NCI-H526 treated with DMSO at 0.1 percent for 48 hours (cell line): ENCODE measurements at places on chromosomes 1 and 21.
A peak's percentile ranks its signal among the peaks of the same experiment; 100 is the strongest.

- DNase-seq = no peak
Measured at GRCh38 chr21:26845759-26846035, 488 bp upstream of the ADAMTS1 start.

DNA sequence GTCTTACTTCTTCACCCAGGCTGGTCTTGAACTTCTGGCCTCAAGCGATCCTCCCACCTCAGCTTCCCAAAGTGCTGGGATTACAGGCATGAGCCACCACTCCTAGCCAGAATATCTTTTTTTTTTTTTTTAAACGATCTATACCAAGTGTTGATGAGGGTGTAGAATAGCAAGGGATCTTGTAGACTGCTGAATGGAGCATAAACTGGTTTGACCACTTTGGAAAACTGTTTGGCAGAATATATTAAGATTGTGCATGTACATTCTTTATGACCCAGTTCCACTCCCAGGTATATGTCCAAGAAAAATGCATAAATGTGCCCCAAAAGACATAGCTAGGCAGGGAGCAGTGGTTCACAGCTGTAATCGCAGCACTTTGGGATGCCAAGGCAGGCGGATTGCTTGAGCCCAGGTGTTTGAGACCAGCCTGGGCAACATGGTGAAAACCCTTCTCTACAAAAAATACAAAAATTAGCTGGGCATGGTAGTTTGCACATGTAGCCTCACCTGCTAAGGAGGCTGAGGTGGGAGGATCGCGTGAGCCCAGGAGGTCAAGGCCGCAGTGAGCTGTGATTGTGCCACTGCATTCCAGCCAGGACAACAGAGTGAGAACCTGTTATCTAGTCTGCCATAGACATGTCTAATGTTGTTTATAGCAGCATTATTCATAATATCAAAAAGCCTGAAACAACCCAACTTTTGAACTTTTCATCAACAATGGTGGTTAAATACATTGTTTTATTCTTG is 184.0 kb downstream of the VPS13D start:
- DNase-seq = no peak

- no peak for DNase-seq
Measured at GRCh38 chr1:208174200-208174599, 70.0 kb downstream of the PLXNA2 start.

GRCh38 chr21:37700641-37701202 is 215.5 kb downstream of the KCNJ6 start:
- DNase-seq = peak; percentile 87

DNA sequence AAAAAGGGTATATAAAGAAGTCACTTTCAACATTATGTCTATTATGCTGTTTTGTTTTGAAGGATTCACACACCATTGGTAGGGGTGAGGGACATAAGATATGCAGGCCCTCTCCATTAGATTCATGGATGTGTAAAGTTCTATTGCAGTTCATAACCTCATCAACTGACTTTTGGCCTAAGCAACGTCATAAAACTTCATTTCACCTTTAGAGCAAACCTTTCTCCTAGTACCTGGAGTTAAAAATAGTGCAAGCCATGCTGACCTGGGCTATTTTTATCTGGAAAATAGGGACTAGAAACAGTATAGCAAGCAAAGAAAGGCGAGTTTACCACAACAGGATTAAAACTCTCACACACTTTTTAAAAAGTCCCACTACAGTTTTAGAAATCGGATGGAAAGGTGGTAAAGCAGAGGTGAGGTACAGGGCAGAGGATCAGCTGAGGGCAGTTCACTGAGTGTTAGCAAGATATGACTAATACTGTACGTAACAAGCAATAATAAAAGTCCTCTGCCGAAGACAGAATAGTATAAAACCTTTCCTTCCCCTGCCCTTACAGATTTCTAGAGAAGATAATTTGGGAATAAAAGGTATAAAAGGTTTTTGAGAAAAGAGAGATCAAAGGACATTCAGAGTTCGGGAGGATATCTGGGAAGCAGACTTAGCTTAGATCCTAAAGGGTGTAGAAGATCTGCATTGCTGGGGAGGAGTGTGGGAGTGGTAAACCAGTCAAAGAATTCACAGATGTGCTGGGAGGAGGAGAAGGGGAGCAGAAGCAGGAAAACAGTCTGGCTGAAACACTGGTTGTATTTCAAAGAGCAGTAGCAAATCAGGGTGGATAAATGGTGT is 14.3 kb downstream of the EGLN1 start:
- no peak for DNase-seq

GRCh38 chr1:36836196-36836883 is 198.0 kb downstream of the GRIK3 start:
- DNase-seq = no peak

DNA sequence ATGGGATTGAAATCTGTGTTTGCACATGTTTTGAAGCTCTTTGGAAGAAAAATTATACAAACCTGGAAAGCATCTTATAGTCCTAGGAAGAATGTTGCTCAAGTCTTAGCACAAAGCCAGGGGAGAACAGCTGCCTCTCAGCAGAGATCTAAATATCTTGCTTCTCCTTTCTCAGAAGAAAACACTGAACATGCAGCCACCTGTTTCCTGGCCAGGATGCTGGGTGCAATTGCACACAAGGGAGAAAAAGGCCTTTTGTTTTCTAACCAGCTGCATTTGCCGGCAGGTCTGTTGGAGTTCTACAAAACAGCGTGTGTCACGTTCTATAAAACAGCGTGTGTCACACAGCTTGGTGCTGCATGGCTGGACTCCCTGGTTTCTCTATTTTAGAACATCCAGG is 259.6 kb upstream of the PLD5 start:
- DNase-seq = no peak

GRCh38 chr1:10280439-10281350 is 70.3 kb downstream of the KIF1B start:
- no peak for DNase-seq

- no peak for DNase-seq
Measured at GRCh38 chr1:101022294-101022693, 3.3 kb downstream of the DPH5 start.

DNA sequence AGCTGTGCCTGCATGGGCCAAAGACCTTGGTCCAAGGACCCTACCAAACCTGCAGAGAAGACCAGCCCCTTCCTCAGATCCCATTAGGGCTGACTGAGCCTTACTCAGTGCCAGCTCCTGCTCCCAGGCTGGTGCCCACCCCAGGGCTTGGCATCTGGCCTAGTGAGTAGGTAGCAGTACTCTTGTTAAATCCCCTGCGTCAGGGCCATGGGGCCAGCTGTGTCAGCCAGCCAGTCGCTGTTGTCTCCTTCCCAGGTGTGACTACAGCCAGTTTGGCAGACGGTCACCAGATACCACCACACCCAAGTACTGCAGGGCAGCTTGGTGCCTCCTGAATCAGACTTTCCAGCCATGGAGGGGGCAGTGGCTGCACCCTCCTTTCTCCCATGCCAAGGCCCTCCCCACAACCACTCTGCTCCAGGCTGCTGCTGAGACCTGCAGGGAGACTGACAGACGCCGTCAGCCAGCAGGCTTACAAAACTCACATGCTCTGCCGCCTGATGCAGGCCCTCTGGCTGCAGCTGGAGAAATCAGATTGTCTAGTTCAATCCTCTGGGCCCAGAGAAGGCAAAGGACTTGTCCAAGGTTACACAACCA is 3.0 kb downstream of the TENT5B start:
- DNase-seq = no peak

GRCh38 chr1:230891413-230891812 is 23.1 kb upstream of the C1orf198 start:
- DNase-seq = no peak

GRCh38 chr1:10947691-10948462 is 64.6 kb upstream of the TARDBP start:
- no peak for DNase-seq

GRCh38 chr21:34180826-34181359 is 107.5 kb downstream of the MRPS6 start:
- peak; percentile 7 for DNase-seq

GRCh38 chr1:219790834-219791615 is 137.3 kb downstream of the SLC30A10 start:
- no peak for DNase-seq

DNA sequence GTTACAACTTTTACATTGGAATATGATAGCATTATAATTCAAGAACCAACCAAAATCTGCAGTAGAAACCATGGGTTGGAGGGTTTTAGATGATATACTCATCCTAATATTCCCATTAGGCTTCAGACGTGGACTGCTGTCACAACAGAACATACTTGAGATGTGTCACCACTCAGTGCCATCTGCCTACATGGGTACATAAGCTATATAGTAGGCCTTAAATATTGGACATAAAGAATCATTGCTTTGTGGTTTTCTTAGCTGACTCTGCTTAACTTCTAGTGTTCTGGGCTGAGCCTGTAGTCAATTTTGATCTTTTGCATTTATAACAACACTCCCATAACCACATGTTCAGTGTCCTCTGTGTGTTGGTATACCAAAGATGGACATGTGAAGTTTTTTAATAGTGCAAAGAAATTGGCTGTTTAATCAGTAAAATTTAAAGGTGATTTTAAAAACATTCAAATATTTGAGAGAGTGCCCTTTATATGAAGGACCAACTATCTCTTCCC is 14.2 kb downstream of the RAP1A start:
- no peak for DNase-seq

DNA sequence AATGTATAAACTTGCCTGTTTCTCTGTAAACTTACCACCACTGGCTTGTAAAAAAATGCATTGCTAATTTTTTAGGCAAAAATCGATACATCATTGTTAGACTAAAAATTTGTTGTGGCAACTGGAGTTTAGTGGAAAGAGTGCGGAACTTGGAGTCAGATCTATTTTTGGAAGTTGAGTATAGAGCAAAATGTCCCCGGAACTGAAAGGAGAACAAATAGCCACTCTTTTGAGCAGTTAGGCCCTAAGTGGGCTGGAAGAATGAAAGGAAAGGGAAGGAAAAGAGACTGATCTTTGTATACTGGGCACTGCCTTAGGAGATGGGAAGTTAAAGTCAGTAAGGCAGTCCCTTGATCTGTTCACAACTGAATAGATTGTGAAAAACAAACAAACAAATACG is 30.2 kb downstream of the OPTC start:
- no peak for DNase-seq

GRCh38 chr1:46606255-46606965 is 2.3 kb upstream of the MKNK1 start:
- DNase-seq = no peak

DNA sequence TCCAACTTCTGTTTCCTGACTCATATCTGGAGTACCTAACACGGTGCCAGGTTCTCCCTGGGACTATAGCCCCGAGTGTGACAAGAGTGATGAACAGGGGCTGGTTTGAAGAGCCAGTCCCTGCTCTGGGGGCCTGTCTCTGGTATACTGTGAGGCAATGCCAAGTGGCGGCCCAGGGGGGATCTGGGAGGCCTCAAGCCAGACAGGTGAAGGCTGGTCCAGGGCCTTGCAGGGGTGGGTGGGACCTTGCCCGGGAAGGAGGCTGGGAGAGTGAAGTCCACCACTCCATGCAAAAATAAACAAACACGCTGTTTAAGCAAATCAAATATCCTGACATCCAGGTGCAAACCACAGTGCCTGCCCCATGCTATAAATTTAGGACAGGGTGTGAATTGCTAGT is 6.8 kb upstream of the PLXNA2 start:
- peak; percentile 21 for DNase-seq

- no peak for DNase-seq
Measured at GRCh38 chr1:57327336-57327735, 96.5 kb downstream of the DAB1 start.

DNA sequence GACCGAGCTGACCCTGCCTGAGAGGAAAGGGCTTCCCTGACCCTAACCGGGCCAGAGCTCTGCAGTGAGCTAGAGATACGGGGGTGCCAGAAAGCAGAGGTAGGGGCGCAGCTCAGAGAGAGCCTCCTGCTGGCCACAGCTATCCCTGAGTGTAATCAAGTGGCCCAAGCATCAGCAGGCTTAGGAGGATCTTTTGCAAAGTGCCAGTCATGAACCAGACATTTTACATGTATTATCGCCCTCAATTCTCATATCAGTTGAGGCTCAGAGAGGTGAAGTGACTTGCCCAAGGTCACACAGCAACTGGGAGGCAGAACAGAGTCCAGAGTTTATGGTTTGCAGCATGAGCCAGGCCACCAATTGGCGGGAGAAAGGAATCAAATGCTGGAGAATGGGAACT is 7.0 kb upstream of the ID3 start:
- no peak for DNase-seq

DNA sequence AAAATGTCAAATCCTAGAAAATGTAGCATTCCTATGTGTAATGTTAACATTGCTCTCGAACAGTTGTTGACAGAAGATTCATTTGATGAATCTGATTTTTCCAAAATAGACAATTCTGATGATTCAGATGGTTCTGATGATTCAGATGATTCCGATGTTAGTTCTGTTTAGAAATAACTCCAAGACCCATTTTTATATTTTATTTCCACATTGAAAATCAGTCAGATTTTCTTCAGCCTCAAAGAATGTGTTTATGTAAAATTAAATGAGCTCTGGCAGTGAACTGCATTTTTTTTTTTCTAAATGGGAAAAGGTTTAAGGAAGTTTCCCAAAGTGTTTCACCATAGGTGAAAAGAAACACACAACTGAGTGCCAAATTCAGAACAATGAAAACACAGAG is 136.5 kb downstream of the TSEN15 start:
- DNase-seq = no peak

- DNase-seq = no peak
Measured at GRCh38 chr1:30058970-30059369, 664.4 kb downstream of the MATN1 start.

GRCh38 chr1:247415423-247416361 is at the start of gene NLRP3:
NLRP3 (plus strand) TSS chr1:247416173; CDS start chr1:247418801, 2,628 bp downstream.
- DNase-seq = no peak

- DNase-seq = no peak
Measured at GRCh38 chr1:63329621-63330330, 7.4 kb downstream of the FOXD3 start.

GRCh38 chr1:241592273-241592958 is 47.8 kb downstream of the CHML start:
- DNase-seq = no peak

DNA sequence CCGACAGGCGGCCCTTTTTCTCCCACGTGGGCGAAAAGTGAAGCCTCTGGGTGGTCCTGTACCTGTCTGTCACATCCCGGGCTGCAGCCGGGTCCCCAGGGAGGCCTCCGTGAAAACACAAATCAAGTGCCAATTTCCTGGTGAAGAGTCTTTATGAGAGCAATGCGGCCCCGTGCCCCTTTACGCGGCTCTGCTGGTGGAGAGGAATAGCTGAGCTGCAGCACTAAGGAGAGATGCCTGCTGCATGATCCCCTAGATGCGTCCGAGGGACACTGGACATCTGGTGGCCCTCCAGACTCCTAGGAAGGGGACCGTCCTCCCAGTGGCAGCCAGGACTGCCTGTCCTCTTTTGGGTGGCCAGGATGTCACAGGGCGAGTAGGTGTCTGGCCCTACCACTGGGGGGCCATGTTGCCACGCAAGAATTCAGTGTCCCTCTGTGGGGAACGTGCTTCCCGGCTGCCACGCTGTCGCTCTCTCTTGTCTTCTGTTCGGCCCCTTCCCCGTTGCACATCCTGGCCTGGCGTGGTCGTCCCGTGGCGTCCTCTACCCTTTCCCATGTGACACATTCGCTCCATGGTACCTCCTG is 38.7 kb downstream of the COL18A1 start:
- DNase-seq = no peak
